ENCODE measurements at places on chromosomes 11 and 22. TPM values are rescaled to one million over a fixed set of nuclear protein-coding genes. Genes with fewer than 3 reads are reported as not detected.

The MS4A6A gene
- 20.2 TPM for total RNA-seq

The JAM3 gene
- total RNA-seq, result 5.1 TPM

The CDON gene
- 10.0 TPM for total RNA-seq

The CDK2AP2 gene
- 79.5 TPM for total RNA-seq

The TIMM10 gene
- total RNA-seq, result 47.4 TPM

DNA sequence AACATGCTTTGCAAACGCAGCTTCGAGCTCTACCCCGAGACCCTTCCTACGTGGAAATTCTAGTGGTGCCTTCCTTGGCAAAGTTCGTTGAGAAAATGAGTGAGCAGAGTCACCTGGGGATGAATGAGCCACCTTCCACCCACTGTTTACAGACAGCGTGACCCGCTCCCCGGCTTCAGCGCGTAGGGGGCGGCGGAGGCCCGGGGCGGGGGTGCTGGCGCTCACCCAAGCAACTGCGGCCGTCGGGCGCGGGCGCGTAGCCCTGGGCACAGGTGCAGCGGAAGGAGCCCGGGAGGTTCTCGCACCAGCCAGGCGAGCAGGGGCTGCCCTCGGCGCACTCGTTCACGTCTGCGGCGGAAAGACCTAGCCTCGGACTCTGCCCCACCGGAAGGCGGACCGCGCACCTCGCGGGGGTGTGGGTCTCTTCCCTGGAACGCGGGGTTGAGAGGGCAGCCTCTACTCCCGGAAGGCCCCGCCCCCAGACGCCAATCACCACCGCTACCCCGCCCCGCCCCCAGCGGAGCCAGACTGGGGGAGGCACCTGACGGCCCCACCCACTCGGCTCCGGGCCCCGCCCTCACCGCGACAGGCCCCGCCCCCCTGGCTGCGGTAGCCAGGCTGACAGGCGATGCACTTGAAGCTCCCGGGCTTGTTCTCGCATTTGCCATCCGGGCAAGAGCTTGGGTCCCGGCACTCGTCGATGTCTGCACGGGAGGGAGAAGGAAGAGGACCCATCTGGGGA, 11.8 kb downstream of the LTBP3 start:
- peak; percentile 95 for DNase-seq

DNA sequence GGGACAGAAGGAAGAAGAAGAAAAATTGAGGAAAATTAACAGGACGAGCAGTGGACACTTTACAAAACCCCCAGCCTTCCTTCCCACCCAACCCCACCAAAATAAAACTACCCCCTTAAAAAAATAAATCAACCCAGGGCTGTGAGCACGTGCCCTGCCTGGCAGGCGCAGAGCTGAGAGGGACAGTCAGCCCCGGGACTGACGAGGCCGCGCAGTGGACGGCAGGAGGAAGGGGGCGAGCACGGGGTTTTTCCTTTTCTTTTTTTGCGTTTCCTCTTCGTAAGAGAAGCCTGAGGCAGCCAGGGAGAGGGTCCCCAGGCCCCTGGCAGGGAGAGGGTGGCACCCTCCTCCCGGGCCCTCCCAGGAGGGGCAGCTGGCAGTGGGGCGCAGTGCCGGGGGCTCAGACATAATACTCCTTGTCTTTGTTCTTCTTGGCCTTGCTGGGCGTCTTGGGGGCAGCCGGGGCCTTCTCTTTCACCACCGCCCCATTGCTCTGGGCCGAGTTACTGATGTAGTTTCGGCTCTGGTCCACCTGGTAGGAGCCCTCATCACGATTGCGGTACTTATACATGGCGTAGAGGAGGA, 15.9 kb downstream of the SLC22A12 start:
- no peak for DNase-seq

- no peak for DNase-seq
Measured at GRCh38 chr11:79028225-79028624, 412.6 kb downstream of the TENM4 start.

DNA sequence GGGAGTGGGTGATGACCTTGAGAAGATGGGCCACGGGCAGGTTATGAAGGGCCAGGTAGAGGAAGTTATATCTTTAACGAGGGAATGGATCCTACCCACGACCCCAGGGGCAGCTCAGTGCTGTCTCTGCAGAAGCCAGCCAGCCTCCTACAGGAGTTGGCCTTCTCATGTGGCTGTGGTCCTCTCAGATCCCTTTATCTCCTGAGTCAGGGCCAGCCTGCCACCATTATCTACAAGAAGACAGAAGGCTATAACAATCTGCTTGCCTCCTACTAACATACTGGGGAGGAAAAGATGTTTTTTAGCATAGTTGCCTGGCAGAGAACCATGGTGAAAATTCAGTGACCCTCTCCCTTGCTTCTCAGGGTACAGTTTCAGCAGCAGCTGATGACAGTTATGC, 7.0 kb upstream of the YWHAH start:
- no peak for DNase-seq

- no peak for DNase-seq
Measured at GRCh38 chr22:23212061-23213021, 32.0 kb downstream of the BCR start.

DNA sequence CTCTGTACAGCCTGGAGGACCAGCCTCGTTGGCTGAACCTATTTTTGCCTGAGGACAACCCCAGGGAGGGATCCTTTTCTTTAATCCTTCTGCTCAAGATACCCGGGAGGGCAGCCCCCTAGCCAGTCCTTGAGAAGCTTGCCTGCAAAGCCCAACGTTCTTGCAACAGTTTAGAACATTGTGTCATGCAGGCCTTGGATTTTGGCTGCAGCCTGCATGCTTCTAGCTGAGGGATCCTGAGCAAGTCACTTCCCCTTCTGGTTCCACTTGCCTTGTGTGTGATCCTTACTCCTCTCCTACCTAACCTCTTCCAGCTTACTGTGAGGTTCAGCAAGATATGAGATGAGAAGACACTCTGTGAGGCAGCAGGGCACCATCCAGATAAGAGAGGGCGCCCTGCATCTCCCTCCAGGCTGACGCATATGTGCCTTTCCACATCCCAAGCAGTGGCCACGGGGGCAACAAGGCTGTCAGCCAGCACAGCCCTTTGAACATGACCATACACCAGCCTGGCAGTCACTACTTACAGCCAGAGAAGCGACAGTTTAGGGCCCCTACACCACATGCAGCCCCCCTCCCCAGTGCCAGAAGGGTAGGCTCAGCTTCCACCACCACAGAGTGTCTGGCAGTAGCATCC, 76.1 kb downstream of the C11orf58 start:
- DNase-seq, result no peak

- DNase-seq, result no peak
Measured at GRCh38 chr11:12100841-12101242, 9.5 kb upstream of the MICAL2 start.

- peak; percentile 89 for DNase-seq
Measured at GRCh38 chr11:57527056-57527631, 3.4 kb downstream of the TIMM10 start.

DNA sequence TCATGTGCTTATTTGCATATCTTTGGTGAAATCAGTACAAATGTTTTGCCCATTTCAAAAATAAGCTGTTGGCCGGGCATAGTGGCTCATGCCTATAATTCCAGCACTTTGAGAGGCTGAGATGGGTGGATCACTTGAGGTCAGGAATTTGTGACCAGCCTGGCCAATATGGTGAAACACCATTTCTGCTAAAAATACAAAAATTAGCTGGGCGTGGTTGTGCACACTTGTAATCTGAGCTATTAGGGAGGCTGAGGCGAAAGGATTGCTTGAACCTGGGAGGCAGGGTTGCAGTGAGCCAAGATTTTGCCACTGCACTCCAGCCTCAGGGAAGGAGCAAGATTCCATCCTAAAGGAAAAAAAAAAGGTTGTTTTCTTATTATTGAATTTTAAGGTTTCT, 136.0 kb downstream of the SWAP70 start:
- DNase-seq, result no peak

GRCh38 chr11:97614606-97615005, 1224.8 kb downstream of the JRKL start:
- DNase-seq, result no peak

DNA sequence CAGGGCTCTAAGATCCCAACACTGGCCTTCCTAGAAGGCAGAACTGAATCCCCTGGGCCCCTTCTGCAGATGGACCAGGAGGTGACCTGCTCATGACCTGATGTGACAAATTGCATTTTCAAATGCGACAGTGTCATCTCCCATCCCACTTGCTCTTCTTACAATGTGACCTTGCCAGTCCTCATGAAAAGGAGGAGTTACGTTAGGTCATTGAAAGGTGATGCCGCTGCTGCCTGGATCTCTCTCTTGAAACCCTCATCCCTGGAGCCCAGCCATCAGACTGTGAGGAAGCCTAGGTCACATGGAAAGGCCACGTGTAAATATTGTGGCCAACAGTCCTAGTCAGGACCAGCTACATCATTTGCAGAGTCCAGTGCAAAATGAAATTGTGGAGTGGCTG, 5.7 kb upstream of the C1QTNF4 start:
- no peak for DNase-seq

DNA sequence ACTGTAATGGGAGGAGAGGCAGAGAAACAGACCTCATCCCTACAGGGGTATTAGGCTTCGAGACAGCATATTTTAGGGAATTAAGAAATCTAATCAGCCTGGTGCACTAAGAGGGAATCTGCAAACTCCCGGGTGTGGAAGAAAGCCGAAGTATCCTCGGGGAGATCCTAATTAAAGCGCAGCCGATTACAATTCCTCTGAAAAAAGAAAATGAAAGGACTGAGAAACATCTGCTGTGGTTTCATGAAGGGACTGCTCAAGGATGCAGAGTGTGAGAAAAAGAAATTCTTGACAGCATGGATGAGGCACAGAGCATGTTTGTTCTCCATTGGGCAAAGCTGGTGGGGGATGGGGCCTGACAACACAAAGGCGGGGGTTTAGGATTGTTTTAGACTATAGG, 290.0 kb upstream of the LARGE1 start:
- no peak for DNase-seq

DNA sequence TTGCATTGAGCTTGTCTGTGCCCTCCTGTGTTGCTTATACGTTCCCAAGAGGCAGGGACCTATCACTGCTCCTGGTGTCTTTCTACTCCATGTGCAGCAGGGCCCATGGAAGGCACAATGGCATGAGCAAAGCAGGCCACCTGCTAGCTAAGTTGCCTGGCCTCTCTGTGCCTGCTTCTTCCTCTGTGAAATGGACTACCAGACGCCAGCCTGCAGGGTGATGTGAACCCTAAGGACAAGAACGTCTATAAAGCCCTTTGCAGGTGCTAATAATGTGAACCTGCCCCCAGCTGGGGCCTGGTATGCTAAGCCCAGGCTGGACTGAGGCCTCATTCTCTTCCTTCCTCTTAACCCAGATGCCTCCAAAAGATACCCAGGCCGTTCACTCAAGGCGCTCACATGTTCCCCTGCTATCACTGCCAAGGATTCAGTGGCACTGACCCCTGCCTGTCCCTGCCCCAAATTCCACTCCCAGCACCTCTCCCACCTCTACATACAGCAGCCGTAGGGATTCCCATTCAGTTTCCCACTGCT, 4.0 kb downstream of the GUCD1 start:
- peak; percentile 10 for DNase-seq

- no peak for DNase-seq
Measured at GRCh38 chr22:42895541-42895981, 38.5 kb upstream of the ARFGAP3 start.

- DNase-seq, result no peak
Measured at GRCh38 chr22:40533712-40534378, 102.7 kb downstream of the MRTFA start.

DNA sequence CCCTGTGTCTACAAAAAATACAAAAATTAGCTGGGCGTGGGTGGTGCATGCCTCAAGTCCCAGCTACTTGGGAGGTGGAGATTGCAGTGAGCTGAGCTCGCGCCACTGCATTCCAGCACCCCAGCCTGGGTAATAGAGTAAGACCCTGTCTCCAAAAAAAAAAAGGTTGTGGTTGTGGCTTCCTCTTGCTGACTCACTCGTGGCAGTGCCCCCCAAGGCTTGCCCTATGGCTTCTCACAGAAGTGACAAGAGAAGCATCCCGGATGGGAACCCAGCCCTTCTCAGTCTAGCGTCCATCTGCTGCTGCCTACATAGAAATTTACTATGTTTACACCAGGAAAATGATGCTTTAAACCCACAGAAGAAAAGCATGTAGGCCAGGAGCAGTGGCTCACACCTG, 68.5 kb upstream of the PITPNB start:
- DNase-seq, result no peak

DNA sequence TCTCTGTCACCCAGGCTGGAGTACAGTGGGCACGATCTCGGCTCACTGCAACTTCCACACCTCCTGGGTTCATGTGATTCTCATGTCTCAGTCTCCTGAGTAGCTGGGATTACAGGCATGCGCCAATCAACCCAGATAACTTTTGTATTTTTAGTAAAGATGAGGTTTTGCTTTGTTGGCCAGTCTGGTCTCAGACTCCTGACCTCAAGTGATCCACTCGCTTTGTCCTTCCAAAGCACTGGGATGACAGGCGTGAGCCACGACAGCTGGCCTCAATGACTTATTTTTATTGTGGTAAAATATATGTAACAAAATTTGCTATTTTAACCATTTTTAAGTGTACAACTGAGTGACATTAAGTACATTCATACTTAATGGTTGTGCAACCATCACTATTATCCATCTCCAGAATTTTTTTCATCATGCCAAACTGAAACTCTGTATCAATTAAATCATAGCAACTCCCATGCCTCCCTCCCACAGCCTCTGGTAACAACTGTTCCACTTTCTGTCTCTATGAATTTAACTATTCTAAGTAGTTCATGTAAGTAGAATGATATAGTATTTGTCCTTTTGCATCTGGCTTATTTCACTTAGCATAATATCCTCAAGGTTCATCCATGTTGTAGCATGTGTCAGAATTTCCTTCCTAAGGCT, 50.7 kb upstream of the CWF19L2 start:
- DNase-seq, result no peak

DNA sequence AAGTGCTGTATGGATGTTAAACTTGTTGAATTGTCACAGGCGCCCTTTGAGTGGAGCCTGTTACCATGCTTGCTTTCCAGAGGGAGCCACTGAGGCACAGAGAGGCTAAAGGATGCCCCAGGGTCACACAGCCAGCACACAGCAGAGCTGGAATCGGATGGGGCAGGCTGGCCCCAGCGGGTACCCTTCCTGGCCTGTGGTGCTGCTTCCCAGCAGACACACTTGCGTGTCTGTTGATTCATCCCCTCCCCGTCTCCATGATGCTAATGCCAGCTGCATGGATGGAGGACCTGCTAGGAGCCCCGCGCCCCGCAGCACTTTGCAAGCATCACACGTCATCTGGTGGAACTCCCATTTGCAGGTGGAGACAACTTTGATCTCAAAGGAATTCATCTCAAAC, 52.4 kb upstream of the SHISAL1 start:
- DNase-seq, result no peak

DNA sequence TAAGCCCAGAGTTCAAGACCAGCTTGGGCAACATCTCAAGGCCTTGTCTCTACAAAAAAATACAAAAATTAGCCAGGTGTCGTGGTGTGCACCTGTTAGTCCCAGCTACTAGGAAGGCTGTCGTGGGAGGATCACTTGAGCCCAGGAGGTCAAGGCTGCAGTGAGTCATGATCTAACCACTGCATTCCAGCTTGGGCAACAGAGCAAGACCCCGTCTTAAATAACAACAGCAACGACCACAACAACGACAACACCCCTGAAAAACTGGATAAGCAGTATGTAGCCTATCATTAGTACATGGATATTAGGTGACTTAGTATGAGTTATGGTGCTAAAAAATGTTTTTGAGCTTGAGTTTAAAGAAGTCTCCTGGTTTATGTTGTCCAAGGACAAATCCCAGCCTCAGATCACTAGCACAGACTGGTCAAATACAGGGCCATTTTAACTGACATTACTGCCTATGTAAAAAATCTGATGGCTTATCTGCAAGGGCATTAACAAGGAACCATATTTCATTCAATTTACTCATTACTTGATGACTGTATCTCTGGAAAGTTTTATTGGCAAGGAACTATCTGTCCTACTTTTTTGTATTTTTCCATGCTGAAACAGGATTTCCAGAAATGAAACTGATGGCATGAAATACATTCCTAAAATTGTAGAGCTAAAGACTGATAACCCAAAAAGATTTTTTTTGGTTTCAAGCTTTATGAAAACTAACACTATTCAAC, 23.4 kb downstream of the C2CD3 start:
- no peak for DNase-seq
